ENCODE measurements at places on chromosomes 4 and X.

DNA sequence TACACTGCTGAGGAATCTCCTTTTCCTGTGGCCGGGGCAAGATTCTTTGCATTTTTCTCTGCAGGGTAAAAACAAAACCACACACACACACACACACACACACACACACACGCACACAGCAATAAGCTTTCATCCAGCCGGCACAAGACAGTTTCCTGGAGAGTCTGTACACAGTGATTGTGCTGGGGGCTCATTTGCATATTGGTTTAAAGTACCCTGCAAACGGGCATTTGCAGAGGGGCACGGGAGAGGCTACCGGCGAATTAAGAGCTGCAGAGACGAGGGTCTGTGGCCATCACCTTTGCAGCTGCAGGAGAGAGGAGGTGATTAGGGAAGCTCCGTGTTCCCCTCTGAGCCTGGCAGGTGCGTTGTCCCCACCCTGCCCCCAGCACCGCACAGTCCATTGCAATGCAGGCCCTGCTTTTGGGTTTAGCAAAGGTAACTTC lies 219.9 kb downstream of the SHOX start:
- no peak for DNase-seq

- no peak for DNase-seq
These were observed 30.6 kb upstream of the PLAC1 start for GRCh38 chrX:134688839-134689238.

GRCh38 chr4:149311076-149311475 lies 504.6 kb downstream of the IQCM start:
- no peak for DNase-seq

GRCh38 chr4:148874331-148874730 lies 432.1 kb upstream of the NR3C2 start:
- DNase-seq, result no peak

DNA sequence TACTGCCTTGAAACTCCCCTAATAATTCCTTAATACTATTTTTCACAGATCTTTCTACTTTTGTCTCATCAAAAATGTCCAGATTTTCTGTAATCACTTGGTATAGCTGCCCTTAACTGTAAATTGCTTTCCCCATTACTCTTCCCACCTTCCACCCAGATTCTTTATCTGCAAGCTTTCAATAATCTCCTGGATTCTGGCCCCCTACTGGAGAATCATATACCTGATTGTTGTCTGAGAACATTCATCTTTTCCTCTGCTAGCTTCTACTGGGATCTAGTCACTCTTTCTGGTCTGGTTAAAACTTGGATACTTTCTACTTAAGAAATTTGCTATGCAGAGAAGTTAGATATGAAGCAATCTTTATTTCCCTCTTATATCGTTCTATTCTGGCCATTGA lies 552.6 kb downstream of the PCDH19 start:
- no peak for DNase-seq

- no peak for DNase-seq
These were observed 80.5 kb downstream of the ZNF330 start for GRCh38 chr4:141301216-141301615.

- DNase-seq, result no peak
These were observed 896.1 kb downstream of the CENPC start for GRCh38 chr4:66649236-66649635.

- DNase-seq, result no peak
These were observed 112.5 kb downstream of the SH3KBP1 start for GRCh38 chrX:19774905-19775304.

- DNase-seq, result no peak
These were observed 929.5 kb downstream of the DMD start for GRCh38 chrX:32281853-32282252.

GRCh38 chr4:99208719-99209075 lies 10.3 kb downstream of the ADH6 start:
- DNase-seq, result no peak

DNA sequence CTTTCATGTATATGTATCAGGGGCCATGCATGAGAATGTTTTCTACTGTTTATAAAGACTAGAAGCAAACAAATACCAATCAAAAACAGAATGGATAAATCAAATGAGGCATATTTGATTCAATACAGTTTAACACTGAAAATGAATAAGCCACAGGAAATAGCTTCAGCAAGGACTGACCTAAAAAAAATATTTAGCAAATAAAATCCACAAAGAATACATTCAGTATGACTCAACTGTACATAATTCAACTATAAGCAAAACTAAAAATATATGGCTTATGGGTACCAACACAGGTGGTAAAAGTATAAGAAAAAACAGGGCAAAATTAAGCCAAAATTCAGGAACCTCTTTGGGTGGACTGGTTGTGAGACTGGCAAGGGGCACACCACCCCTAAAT lies 112.9 kb downstream of the KCNIP4 start:
- DNase-seq, result no peak

- DNase-seq, result no peak
These were observed 320.4 kb upstream of the SLC7A11 start for GRCh38 chr4:138562544-138562991.

DNA sequence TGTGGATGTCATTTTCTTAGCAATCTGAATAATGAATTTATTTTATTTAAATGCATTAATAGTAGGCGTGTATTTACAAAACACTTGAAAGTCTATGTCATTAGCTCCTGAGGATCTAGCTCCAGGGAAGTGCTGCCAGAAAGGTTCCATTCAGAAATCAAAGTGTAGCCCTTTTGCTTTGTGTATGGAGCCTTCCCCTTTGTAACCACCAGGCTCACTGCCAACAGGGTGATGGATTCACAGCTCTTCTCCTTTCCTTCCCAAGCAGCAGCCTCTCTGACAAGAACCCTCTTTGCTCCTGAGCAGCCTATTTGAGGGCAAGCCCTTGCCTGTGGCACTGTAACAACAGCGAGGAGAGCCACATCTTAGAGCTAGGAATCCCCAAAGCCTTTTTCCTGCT lies 286.0 kb upstream of the RASGEF1B start:
- no peak for DNase-seq

All from posterior cingulate gyrus (tissue), 11 donors.